ENCODE measurements at places on chromosomes 3 and 15. TPM values are rescaled to one million over a fixed set of nuclear protein-coding genes. Genes with fewer than 3 reads are reported as not detected.

DNA sequence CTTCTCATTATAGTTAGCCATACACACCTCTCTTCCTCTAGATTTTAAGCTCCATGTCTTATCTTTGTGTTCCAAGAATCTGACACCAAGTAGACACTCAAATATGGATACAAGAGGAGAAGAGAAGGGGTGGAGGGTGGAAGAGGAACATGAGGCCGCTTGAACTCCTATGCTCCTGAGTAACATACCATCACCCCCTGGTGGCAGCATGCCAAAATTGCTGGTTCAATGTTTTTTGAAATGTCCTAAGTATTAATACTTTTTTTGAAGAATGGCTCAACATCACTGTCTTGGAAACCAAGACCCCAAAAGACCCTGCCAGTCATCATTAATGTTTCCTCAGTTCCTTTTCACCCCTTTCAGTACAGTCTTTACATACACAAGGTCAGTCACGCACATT, 71.8 kb upstream of the HACD2 start:
- DNase-seq, result no peak

GRCh38 chr3:150410311-150411105, 2.4 kb downstream of the TSC22D2 start:
- DNase-seq, result peak; percentile 45

DNA sequence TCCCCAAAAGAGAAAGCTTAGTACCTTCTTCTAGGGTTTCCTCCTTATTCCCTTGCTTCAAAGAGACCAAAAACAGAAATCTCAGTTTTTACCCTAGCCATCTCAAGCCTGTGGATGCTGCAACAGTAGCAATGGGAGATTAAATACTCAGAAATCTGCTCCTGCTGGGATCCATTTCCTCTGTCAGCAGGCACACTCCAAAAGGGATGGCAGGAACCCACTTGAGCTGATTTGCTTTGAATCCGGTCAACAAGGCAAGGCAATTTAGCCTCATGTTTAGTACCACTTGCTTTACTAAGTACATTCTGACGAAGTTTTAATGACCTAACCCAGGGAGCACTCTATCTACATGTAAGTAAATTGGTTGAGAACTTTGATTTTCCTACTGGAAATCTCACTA, 590.0 kb upstream of the ADAMTS9 start:
- no peak for DNase-seq

- peak; percentile 24 for DNase-seq
Measured at GRCh38 chr3:114669614-114670013, 375.8 kb downstream of the TIGIT start.

GRCh38 chr3:95240395-95240794, 1177.5 kb downstream of the NSUN3 start:
- DNase-seq, result no peak

DNA sequence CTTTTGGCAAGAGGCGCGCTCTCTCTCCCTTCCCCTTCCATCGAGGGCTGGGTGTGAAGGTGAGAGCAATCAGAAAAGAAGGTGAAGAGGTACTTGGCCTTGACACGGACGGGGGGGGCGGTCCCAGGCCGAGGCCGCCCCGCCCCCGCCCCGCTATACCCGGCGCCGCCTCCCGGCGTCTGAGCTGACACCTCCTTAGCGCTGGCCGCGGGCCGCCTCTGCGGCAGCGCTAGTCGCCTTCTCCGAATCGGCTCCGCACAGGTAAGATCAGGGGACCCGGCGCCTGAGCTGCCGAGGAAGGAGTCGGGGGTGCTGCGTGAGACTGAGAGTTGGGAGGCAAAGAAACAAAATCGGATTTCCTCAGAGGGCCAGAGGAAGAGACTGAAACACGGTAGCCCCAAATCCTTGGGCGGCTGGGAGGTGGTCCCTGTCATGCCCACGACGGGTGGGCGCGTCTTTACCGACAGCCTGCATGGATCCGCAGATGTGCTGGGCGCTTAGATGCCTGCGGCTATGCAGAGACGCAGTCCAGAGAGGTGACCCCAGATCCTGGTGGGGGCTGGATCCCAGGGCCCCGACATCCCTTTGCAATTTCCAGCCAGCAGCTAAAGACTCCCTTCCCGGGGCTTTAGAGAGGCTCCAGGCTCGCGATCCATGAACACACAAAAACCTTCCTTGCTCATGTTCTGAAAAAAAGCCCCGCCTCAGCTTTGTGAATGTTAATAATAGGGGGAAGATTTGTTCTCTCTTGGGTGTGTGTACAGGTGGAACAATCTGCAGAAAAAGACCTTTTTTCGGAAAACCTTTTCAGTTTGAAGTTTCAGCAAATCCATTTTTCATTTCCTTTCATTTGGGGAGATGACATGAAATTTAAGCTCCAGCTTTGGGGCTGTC, at the start of gene ENTPD3:
TSS of gene ENTPD3 (plus strand) at position 184 of the 894 bp plus-strand sequence. CDS start 874 bp downstream, outside the sequence.
- DNase-seq, result no peak

DNA sequence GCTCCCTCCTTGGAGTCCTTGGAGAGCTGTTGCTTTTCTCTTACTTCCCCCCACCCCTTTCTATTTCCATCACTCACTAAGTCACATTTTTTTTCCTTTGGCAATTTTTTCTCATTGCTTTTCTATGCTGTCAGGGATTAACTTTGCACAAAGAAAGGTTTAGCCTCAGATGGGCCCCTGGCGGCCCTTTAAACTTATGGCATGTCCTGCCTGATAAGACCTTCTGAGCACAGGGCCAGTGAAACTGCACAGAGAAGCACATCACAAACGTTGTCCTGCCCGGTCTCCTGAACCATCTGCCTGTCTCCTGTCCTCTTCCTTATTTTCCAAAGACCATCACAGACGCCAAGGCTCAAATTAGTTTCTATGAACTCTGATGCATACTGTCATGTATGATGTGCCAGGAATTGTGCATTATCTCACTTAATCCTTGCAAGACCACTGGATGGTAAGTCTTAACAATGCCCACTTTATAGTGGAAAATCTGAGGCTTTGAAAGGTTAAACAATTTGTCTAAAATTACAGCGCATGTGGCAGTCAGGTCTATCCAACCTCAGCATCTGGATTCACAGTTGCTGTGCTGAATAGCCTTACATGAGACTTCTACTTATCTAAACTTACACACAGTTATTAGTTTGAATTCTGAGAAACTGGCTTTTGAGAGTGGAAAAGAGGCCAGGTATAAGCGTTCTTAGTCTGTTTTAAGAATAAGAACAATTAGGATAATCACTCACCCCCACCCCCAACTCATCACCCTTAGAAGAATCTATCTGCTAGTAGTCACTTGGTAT, 648.1 kb downstream of the NTRK3 start:
- DNase-seq, result no peak

GRCh38 chr3:4990069-4990468, 10.8 kb downstream of the BHLHE40 start:
- no peak for DNase-seq

- no peak for DNase-seq
Measured at GRCh38 chr3:111714305-111714704, 119.2 kb upstream of the ZBED2 start.

- DNase-seq, result no peak
Measured at GRCh38 chr3:12977117-12977808, 96.0 kb downstream of the IQSEC1 start.

DNA sequence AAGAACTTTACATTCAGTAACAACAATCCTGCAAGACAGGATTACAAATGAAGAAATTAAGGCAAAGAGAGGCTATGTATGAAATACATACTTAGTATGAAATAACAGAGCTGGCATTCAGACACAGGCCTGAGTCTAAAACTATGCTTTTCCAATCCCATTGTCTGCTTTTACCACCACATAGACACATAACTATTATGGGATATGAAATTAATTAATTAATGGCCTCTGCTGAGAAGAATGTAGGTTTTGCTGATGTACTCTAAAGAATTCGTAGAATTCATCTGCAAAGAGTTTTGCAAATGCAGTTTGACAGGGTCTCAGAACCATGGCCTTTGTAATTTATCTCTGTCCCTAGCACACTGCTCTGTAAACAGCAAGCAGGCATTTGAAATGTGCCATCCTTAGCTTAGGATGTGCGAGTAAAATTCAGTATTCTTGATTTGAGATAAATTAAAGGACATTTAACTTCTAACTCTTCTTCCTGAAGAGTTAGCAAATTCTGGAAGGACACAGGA, 54.5 kb upstream of the BOC start:
- DNase-seq, result no peak

DNA sequence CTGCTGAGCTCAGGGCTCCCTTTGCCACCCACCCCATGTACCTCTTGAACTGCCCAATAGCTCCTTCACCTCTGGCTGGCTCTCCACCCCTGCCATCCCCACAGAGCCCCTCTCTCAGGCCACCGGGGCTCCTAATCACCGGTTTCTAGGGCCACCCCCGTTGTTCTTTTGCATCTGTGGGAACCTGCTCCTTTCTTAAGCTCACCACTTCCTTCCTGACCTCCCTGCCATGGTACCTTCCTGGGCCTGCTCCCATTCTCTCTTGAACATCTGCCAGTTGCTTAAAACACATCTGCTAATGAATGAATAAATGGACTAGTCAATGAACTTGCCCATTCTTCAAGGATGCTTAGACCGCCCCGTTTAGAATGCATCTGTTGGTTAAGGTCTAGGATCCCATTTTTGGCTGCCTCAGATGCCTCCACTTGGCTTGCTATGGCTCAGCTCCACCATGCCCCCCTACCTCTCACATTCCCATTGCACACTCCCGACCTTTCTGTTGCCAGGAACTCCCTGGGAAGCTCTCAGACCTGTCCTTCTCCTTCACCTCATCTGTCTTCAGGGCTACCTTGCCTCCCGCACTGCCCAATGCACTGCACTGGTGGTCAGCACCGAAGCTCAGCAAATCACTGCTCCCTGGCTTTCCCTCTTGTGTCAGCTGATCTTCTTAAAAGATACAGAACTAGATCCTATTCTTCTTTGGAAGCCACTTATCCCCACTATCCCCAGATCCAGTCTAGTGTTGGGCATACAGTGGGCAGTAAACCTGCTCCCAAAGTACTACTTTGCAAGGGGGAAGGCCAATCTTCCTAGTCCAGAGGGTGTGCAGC, 9.1 kb downstream of the AMOTL2 start:
- DNase-seq, result no peak

- no peak for DNase-seq
Measured at GRCh38 chr3:181725830-181726229, 14.1 kb downstream of the SOX2 start.

GRCh38 chr3:105527949-105528348, 161.2 kb downstream of the ALCAM start:
- peak; percentile 10 for DNase-seq

DNA sequence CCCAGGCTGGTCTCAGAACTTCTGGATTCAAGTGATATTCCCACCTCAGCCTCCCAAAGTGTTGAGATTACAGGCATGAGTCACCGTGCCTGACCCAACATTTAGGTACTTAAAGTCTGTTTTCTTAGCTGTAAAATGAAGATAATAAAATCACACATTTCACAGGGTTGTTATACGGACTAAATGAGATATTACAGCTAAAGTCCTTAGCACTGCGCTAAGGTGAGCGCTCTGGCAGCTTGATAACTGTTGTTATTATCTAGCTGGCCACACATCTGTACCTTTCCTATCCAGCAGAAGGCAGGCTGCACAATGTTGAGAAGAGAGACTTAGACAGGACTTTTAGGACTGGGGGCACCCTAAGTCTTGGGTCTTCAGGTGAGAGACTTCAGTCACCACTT, 2.7 kb upstream of the LIPH start:
- no peak for DNase-seq

DNA sequence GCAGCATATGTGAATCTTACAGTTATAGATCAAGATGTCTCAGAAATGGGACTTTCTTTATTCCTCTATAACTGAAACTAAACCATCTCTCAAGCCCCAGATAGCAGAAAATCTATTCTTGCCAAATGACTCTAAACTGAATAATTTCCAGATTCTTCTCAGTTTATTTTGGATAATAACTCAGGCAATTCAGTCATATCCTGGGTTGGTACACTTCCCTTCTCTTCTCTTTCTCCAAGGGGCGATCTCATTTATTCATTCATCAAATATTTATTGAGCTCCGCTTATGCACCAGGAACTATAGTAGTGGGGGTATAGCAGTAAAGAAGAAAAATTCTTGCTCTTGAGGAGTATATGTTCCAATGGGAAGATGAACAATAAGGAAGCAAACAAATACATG, 13.5 kb upstream of the PCOLCE2 start:
- DNase-seq, result no peak

- DNase-seq, result no peak
Measured at GRCh38 chr15:72242775-72243370, 11.9 kb upstream of the PKM start.

GRCh38 chr3:43794776-43795175, 104.0 kb downstream of the ABHD5 start:
- DNase-seq, result no peak

Gene SAMMSON
- not detected for total RNA-seq

Gene P2RY14
- not detected for total RNA-seq

Gene SNX1
- 42.7 TPM for total RNA-seq

Gene ZPLD1
- total RNA-seq, result 0.43 TPM

Gene TM4SF1
- total RNA-seq, result 52.2 TPM

Gene ST8SIA2
- total RNA-seq, result not detected

Gene ZNF620
- 0.86 TPM for total RNA-seq

Gene EHHADH
- total RNA-seq, result 2.9 TPM

Gene RFC4
- 19.3 TPM for total RNA-seq

Gene MYRIP
- not detected for total RNA-seq

Gene PML
- total RNA-seq, result 49.6 TPM

All from fibroblast of villous mesenchyme (primary cell).